ENCODE measurements at places on chromosomes 2 and 18.

GRCh38 chr18:76420898-76421684 is 74.0 kb downstream of the ZNF516 start:
- DNase-seq = no peak

DNA sequence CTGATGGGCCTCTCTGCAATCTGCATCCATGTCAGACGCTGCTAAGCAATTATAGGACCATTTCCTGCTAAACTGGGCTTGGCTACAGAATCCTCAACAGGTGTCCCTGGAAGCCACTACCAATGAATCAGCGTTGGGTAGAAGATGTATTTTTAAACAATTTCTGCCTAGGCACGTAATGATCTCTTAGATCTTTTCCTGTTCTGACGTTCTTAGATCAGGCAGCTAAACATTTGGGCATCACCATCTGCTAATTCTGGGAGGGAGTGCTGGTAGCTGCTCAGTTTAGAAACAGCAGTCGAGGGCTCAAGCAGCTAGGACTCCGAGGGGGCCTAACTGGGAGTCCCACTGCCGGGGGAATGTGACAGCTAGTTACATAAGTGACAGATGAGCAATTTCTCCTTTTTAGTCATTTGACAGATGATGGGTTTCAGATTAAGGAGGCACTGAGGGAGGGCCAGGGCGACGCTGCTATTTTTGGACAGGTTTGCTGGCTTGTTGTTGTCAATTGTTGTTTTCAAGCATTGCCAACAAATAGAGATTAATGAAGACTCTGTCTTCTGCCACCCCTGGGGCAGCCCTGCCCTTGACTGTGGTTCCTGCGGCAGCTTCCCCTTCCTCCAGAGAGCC is 92.7 kb downstream of the MRO start:
- DNase-seq = no peak

- DNase-seq = no peak
These were observed 94.2 kb upstream of the RAB27B start for GRCh38 chr18:54734059-54734458.

GRCh38 chr2:162874412-162874811 is 35.8 kb upstream of the KCNH7 start:
- DNase-seq = no peak

- DNase-seq = no peak
These were observed 19.3 kb upstream of the ADCY3 start for GRCh38 chr2:24939353-24939752.

GRCh38 chr2:8248623-8248957 is 433.3 kb upstream of the ID2 start:
- DNase-seq = no peak

DNA sequence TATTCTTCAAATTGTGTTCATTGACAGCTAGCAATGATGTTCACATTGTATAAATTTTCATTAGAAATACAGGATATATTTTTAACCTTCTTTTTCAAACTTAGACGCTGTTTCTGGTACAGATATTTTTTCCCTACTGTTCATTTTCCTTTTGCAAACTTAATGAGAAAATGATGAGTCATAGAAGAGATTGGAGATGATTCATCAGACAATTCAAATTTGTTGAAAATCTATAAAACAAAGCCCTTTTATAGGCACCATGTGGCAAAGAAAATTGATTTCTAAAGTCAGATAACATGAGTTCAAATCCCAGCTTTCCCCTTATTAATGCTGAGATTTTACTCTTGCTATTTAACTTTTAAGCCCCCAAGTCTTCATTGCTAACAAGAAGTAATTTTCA is 728.8 kb upstream of the DDX18 start:
- no peak for DNase-seq

- DNase-seq = peak; percentile 16
These were observed 4.0 kb downstream of the YES1 start for GRCh38 chr18:808086-808485.

DNA sequence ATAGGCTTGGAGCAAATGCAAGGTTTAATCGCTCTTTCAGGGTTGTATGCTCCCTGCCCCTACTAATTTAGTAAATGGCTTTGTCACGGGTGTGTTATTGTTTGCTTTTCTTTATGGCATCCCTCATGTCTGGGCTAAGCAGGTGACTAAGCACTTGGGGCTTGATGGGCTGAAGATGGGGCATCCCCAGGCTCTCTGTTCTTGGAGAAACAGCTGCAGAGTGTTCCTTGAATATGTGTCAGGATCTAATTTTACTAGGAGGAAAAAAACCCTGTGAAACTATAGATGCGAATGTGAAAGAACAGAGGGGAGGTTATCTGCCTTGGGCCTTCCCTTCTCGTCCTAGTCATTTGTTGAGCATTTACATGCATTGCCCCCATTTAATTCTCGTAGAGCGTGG is 94.7 kb upstream of the TAF1B start:
- no peak for DNase-seq

- no peak for DNase-seq
These were observed 157.4 kb downstream of the SOX11 start for GRCh38 chr2:5849562-5849961.

GRCh38 chr2:70536517-70537055 is 17.0 kb downstream of the TGFA start:
- DNase-seq = no peak

DNA sequence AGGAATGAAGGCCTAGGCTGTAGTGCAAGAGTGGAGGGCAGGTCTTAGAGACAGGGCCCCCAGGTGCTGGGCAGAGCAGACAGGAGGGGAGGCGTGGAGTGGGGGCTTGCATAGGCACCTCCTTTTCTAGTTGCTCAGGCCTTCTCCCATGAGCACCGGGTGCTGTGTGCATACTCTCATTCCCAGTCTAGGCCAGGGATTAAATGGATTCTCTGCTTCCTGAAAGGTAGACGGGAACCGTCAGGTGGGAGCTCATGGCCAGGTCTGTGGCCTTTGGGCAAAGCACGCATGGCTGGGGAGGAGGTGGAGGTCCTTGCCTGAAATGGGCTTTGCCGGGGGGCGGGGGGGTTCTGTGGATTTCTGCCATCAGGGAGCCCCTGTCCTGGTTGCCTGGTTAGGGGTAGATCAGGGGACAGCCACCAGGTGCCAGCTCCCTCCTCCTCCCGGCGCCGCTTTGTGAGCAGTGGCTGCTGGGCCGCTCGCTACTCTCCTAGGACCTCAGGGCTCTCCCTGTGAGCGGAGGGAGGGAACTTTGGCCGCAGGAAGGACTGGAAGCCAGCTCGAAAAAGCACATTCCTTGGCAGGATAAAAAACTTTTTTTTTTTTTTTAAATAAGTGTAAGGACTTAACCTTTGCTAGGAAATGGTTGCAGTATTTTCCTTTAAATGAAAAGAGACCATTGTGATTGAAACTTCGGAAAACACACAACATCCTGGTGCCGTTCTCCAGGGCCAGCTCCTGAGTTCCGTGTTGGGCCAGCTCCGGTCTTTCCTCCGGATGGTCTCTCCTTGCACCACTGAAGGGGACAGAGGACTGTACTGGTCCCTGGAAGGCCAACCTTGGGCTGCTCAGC is 82.8 kb upstream of the HAAO start:
- no peak for DNase-seq

DNA sequence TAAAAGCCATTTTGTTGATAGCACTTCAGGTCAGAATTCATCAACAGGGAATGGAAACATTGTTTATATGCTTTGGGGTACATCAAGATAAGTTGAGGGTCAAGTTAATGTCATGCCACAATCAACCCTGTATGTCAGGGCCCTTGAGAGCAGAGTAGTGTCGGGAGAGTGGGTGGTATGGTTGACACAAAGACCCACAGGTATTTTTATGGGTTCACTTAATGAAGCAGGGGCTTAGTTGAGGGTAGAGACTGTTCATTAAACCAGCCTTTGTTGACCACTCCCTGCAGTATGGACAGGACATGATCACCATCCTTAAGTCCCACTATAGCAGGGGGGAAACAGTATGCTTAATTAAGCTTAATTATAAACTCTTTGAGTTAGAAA is 5.7 kb downstream of the RPL37A start:
- no peak for DNase-seq

DNA sequence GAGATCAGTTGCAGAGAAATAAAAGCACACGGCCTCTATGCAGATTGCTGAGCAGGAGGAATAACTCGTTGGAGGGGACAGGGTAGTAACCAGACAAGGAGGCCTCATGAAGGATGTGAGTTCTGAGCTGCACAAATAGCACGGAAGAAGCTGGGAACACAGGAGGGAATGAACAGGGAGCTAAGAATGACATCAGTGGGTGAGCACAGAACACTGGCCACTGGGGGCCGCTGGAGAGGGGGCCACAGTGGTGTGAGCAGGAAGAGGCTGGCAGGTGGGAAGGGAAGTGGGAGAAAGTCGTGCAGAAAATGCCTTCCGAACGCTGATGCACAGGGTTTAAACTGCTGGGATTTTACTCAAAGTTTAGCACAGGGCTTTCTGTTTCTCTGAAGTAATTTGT is 61.0 kb downstream of the ZAP70 start:
- no peak for DNase-seq

DNA sequence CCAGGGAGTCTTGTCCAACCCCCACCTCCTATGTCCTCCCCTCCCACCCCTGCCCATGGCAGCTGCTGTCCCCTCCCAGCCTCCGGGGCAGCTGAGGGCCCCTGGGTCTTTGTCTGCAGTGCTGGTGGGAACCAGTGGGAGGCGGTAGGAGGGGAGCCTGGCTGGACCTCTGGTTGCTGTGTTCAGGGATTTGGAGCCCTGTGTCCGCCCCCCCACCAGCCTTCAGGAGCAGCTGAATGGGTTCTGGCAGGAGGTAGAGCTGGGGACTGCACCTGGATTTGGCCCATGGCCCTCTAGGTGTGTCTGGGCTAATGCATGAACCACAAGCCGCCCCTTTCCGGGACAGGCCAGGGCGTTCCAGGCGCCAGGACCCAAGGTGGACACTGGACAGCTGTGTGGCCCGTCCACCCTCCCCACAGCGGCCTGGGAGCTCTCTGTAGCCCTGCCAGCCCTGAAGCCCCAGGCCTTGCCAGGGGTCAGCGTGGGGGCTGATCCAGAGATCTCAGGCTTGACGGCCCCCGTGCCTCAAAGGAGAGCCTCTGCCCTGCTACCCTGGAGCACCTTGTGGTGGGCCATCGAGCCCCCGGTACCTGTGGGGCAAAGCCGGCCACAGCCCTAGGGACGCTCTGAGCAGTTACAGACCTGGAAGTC is 25.4 kb downstream of the GPC1 start:
- DNase-seq = no peak

- no peak for DNase-seq
These were observed 5.1 kb downstream of the SERPINB8 start for GRCh38 chr18:63974991-63975390.

DNA sequence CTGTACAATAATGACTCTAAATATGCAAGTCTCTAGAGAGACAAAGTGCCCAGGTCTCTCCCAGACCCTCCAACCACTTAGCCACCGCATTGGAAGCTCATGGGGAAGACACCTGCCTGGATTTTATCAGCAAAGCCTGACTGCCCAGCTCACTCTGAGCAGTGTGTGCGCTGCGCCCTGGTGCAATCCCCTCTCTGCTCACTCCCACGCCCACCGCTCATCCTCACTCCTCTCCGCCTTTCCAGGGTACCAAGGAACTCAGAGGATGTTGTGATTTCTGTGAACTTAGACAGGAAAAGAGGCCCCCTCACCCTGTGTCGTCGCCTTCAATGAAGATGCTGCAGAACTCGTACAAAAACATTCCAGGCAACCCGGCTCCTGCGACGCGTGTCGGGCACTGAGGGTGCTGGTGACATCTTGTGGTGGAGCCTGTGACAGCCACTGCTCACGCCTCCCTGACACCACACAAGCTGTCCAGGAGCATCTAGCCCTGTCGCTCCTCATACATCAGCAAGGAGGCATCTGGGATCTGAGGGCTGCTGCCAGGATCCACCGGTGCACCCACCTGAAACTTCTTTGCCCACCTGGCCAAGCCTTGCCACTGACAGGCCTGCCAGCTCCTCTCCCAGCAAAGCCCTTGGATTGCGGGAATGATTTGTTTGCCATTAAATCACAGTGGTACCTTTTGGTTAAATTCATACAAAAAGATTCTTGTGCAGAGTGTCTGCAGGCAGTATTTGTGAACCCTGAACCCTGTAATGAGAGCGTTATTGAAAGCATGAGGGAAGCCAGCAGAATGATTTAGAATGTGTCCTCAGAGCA is 220.4 kb downstream of the ZNF516 start:
- peak; percentile 45 for DNase-seq

DNA sequence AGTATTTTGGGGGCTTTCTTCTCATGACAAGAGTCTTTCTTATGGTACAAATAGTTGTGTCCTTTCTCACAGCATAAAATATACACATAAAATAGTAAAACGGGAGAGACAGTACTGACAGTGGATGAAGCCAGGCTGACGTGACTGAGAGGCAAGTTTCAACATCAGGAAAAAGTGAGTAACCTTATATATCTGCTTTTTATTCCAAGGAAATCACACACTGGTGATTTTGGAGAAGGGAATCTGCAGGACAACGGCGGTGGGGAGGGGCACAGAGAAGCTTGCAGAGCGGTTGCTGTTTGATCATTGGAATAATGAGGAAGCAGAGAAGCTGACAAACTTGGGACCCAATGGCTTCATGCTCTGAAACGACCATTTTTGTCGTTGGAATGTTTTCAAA is 130.6 kb upstream of the ZNF236 start:
- DNase-seq = no peak

DNA sequence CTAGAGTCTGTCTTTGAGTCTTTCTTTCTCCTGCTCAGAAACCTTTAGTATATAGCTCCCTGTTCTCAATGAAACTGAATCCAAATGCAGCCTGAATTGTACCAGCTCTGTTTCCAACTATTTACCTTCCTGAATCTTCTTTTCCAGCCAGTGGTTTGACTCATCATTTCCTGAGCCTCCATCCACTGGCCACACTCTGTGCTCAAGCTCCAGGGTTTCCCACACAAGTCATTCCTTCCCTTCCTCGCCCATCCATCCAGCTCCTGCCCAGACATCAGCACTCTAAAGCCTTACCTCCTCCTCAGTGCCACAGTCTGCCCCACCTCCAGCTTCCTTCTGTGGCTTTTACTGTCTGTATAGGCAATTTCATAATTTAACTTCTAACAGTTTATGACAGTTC is 233.6 kb upstream of the RASGRP3 start:
- DNase-seq = no peak

GRCh38 chr2:99543247-99543646 is 53.4 kb upstream of the REV1 start:
- no peak for DNase-seq

DNA sequence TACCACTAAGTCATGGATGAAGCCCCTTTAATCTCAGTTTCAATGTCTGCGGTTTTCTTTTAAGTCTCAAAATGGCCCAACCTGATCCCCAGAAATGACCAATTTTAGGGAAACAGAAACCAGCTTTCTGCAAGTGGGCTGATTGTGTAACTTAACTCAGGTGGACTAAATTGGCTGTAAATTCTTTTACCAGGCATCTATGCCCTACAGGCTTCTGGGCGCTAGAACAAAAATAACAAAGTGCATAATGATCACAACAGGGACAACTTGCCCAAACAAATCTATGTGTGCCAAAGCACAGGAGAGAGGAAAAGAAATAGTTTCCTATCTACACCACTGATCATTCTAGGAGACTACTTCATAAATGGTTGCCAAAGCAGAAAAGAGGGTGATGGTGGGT is 112.3 kb upstream of the SETBP1 start:
- DNase-seq = no peak

GRCh38 chr2:66201242-66201641 is 233.7 kb upstream of the MEIS1 start:
- DNase-seq = no peak

GRCh38 chr18:76892832-76893231 is 70.5 kb downstream of the ZNF236 start:
- no peak for DNase-seq
